ENCODE measurements at places on chromosomes 7 and 10.

- no peak for DNase-seq
These were observed 72.3 kb downstream of the PRPF18 start for GRCh38 chr10:13658871-13659685.

DNA sequence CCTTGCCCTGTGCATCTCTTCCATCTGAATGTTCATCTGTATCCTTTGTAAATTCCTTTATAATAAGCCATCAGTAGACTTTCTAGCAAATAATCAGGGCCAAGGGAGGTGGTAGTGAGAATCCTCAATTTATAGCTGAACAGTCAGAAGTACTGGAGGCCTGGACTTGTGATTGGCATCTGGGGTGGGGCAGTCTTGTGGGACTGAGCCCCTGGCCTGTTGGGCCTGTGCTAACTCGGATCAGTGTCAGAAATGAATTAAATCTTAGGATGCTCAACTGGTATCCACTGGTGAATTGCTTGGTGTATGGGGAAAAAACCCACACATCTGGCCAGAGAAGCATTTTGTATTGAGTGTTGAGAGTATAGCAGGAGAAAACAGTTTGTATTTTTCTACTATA is 481.8 kb downstream of the GLRX3 start:
- no peak for DNase-seq

DNA sequence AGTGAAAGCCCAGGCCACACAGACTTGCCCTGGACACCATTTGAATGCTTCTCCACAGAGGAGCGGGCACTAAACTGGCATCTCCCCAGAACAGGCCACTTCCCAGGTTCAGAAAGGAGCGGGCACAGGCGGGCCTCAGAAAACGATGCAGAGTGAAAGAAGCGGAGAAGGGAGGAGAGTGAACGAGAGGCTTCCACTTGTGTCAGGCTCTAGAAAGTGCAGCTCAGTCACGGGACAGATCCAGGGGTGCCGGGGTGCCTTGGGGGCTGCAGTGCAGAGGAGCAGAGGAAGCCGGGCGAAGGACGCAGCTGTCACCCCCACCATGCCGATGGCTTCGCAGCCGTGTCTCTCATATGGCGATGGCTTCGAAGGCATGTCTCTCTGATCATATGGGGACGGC is 26.1 kb upstream of the PRKAR1B start:
- DNase-seq = no peak

DNA sequence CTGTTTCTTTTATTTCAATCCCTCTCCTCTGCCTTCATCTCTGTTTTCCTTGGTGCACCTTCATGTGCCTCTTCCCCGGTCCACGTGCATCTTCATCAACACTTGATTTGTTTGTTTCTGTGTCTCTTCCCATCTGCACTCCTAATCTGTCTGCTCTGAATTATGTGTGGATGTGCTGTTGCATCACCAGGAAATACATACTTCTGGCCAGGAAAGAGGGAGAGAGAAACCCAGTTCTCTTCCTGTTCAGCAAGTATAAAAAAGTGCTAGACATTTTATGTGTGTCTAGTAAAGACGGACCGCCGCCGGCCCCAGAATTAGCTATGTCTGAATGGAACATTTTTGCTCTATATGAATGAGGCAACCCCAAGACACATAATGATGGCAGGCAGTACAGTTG is 93.8 kb downstream of the CALD1 start:
- no peak for DNase-seq

DNA sequence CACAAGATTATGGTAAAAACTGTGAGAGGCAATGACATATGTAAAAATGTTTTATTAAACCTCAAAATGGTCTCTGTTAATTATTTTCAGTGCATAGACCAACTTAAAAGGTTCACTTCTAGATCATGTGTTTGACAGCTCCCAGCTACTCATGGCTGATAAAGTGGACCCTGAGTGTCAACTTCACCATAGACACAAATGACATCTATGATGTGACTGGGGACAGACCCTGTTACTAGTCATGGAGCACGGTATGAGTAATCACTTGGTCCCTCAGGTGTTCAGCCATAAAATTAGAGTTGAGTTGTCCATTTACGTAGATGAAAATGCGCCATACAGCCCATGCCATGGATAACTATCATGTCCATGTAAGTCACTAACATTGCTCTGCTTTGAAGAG is 199.8 kb downstream of the ZNF365 start:
- no peak for DNase-seq

GRCh38 chr10:37379991-37380390 is 254.6 kb downstream of the ANKRD30A start:
- no peak for DNase-seq

GRCh38 chr10:73810735-73811465 is 498 bp downstream of the NDST2 start:
- no peak for DNase-seq

Data from activated CD4-positive, alpha-beta T cell treated with anti-CD3 and anti-CD28 coated beads, Interleukin-2, amount 50 U/mL, for 24 hours (primary cell).